ENCODE measurements at places on chromosomes 16 and 17.

DNA sequence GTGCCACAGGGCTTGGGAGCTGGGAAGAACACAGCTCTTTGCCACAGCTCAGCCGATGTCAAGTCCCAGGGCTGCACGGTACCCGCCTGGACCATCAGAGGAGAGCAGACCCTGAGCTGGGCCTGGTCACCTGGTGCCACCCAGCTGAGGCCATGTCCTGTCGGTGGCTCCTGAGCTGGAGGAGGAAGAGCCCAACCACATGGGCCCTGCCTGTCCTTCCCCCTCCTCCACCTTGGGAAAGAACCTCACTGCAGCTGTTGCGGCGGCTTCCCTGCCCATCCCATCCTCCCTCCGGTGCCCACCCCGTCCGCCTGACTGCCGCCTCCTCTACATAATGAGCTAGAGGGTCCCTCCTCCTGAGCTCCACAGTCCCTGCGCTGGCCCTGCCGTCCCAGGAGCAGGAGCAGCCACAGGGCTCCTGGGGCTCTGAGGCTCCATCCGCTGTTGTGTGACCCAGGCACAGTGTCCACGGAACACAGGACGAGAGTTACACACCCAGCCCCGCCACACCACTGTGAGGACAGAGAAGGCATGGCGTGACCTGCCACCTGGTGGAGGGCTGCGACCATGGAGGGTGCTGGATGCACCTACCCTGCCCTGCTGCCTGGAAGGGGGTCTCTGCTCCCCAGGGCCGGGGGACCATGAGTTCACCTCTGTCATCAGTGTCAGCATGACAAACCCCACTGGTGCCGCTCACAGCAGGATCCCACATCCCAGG, 21.4 kb upstream of the CHMP6 start:
- no peak for DNase-seq

- DNase-seq: no peak
These were observed 4.7 kb upstream of the KRTAP3-1 start for GRCh38 chr17:41013606-41014005.

DNA sequence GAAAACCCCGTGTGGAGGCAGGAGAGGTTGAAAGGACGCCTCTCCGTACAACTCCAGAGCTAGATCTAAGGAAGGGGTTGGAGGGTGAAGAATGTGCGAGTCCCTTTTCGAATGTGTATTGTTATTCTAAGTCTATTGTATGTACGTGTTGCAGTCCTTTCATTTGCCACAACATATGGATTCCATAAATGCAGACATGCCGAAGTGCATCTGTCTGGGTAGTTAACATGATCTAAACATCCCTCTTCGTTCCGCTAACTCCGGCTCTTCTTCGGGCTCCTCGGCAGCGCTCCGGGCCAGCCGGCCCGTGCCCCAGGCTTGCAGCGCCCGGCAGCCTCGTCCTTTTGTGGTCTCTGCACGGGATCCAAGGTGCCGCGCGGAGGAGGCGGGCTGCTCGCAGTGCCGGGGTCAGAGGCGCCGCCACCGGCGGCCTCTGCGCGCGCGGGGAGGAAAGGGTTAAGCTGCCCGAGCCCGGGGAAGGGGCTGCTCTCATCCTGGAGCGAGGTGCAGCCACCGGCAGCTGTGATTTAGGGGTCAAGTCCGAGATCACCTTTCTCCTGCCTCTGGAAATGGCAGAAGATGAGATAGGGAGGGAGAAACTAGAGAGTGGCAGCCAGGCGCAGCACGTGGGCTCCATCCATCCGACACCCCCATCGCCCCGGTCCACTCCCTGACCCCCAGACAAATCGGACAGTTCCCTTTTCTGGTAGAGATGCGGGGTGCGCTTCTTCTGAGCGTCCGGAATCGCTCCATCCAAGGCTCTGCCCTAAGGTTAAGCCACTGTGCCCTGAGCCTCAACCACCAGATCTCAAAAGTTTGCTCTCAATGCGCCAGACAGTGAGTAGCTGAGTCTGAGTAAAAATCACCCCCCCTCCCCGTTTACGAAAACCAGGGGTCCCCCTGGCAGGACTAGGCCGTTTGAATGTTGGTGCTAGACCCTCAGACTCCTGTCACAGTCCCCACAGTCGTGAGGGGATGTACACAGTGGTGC, 15.1 kb upstream of the ZFHX3 start:
- DNase-seq: no peak

DNA sequence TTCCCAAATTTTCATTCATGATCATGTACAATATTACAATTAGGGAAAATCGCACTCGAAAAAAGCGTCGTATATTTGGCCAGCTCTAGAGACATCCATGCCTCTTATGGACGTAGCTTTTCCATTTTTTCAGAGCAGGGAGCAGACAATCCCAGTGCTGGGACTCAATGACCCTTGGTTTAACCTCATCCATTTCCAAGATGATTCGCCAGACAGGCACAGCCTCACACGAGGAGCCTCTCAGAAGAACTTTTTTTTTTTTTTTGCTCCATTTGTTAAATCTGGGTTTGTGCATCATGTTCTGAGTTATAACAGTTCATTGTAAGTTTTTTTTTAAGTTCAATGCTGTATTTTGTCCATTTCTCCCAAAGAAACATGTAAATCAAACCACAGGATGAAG, 92.1 kb downstream of the ZDHHC7 start:
- DNase-seq: no peak

- DNase-seq: no peak
These were observed 2.0 kb downstream of the MARF1 start for GRCh38 chr16:15640966-15641365.

GRCh38 chr16:67924140-67924906, 7.3 kb downstream of the CTRL start:
- DNase-seq: no peak

DNA sequence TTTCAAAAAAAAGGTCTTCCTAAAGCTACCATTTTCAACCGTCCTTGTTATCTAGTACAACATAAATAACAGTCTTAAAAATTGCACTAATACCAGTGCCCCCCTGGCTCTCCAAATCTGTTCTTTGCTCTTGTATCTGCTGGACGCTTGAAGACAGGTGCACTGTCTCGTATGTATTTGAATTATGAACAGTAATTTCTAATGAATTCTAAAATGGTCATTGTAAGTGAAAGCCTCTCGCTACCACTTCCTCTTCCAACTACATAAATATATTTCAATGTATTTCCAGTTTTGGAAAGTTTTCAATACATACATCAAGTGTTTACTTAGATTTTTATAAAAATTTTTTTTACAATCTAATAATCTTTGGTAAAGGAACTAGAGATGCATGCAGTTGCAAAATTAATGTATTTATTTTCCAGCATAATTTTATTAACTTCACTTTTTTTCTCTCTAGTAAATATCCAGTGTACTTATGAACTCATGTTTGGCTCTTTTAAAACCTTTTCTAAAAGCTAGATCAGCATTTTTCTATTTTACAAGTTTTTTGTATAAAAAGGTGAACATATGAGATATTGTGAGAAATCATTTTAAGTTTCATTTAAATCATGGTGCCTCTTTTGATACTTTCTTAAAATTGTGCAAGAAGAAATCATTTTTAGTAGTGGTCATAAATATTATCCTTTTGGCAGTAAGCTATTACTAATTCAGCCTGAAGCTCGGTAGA, 31.0 kb downstream of the ERCC4 start:
- DNase-seq: no peak

- DNase-seq: no peak
These were observed 8.6 kb upstream of the VAC14 start for GRCh38 chr16:70809392-70810060.

GRCh38 chr16:70395345-70395901, 43.5 kb downstream of the ST3GAL2 start:
- no peak for DNase-seq

DNA sequence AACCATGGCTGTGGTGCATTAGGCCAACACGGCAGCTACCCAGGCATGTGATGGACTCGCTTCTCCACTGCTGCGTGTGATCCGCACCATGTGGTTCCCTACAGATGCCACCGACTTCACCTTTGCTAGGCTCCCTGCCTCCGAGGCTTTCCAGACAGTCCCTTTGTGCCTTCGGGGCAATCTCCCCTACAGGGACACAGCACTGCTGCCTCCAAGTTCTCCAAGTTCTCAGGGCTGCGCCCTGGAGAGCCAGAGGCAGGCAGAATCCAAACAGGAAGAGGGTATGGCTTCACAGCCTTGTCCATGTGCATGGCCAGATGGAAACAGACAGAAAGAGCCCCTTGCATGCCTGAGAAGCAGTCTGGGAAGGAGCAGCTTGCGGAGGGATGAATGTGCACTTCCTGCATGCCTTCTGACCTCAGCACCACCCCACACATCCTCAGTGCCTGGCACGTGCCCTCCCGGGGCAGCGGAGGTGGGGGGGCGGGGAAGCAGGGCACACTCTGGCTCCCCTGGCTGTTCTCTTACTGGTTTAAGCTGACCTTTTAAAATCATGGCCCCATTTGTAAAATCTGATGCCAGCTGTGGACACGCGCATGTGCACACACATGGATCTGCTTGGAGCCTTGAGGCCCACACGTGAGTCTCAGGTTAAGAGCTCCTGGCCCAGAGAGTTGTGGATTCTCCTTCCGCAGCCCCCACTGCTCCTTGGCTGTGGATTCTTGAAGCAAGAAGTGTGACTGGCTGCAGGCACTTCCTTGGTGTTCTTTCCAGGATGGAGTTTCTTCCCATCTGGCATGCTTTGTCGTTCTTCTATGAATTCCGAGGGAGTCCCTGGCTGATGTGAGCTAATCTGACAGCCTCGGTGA, 55.3 kb upstream of the MTSS2 start:
- DNase-seq: no peak

DNA sequence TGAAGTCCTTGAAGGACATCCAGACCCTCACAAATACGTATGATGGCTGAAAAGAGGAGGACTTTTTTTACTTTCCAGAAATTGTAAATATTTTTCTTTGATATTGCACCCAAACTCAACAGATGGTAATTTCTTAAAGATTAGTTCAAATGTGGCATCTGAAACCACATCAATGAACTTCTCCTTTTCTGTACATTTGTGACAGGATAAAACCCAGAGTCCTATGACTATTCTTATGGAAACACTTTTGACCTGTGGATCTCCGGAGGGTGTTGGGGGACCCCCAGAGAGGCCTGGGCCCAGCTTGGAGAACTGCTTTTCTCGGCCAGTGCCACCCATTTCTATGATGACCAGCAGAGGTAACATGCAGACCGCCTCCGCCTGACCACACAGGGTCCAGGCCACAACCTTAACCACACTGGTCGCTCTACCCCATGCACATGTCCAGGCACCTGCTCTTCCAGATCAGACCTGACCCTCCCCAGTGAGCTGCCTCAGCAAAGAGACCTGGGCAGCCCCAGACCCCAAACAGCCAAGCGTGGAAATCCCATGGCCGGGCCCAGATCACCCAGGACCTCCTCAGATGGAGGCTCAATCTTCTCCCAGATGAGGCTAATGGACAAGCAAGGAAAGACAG, 22.7 kb downstream of the RPH3AL start:
- DNase-seq: no peak

- no peak for DNase-seq
These were observed 76.5 kb upstream of the NUDT7 start for GRCh38 chr16:77645764-77646163.

Measured in suprapubic skin (tissue), 4 donors.